ENCODE measurements at places on chromosomes 5 and 9.

- DNase-seq: no peak
Observed at GRCh38 chr9:94911211-94911610, 184.7 kb downstream of the AOPEP start.

- DNase-seq: no peak
Observed at GRCh38 chr5:162484986-162485385, 417.4 kb downstream of the GABRG2 start.

DNA sequence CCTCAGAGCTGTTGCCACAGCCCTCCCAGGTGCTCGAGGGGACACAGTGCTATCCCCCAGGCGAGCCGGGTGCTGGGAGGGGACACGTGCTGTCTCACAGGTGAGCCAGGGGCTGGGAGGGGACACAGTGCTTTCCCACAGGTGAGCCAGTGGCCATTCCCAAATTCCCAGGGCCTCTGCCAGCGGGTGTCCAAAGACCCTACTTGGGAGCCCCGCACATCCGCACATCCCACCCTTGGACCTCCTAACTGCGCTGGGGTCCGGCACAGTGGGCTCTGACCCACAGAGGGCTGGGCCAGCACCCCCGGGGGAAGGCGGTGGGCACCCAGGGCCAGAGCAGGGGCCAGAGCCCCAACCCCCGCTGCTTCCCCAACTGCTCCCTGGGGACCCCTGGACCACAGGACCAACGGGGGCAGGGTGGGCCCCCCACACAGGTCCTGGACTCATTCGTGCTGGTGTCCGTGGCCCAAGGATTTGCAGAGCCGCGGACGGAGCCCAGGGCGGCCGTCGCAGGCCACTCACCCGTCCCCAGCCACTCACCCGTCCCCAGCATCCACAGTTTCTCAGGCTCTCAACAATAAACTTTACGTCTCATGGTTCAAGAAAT lies 17.9 kb downstream of the EXD3 start:
- no peak for DNase-seq

DNA sequence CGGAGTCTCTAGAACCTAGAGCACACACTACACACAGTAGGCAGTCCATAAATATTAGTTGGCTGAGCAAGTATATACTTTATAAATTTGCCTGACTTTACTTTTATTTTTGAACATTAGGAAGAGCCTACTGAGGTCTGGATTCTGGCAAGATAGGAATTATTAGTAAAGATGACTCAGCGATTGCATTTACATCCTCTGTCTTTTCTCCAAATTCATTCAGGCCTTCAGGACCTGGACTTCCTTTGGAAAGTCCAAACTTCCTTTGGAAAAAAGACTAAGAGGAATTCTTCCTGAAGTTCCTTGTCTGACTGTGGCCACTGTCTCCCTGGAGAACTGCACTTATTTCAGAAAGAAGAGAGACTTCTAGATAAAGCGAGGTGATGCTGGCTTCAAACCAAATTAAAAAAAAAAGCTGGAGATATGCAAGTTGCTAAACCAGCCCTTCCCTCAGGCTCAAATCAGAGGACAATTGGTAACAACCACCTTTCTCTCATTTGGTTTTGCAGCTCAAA lies 251.3 kb downstream of the GAS1 start:
- DNase-seq: no peak

GRCh38 chr9:77597057-77597456 lies 51.1 kb downstream of the GNA14 start:
- DNase-seq: no peak

DNA sequence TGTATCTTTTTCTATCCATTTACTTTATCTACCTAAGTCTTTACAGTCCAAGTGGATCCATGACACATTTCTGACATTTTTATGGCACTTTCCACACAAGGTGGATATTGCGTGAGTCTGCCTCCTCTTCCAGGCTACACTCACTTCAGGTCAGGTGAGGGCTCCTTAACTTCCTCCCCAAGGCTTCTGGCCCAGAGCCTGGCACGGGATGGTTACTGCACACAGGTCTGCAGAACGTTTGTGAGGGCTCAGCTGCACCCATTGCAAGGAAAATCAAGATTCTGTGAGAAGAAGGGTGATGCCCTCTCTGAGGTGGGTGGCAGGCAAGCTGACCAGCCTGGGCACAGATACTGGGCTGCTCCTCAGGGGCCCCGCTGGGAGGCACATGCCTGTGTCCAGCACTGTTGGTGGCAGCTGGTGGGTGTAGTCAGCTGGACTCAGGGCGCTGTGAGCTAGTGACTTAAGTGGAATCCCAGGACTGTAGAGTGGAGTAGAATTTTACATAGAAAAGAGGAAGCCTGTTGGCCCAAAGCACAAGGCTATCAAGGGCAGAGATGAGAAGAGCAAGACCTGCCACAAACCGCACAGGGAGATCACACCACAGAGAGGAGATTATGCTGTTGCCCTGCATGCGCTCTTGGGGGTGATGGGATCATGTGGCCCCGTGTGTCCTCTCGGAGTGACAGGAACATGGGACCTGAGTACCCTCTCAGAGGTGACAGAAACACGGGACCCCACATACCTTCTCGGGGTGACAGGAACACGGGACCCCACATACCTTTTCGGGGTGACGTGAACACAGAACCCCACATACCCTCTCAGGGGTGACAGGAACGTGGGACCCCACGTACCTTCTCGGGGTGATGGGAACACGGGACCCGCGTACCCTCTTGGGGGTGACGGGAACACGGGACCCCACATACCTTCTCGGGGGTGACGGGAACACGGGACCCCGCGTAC lies 21.3 kb downstream of the AHRR start:
- no peak for DNase-seq

GRCh38 chr9:105887679-105888078 lies 193.3 kb downstream of the TMEM38B start:
- DNase-seq: no peak

DNA sequence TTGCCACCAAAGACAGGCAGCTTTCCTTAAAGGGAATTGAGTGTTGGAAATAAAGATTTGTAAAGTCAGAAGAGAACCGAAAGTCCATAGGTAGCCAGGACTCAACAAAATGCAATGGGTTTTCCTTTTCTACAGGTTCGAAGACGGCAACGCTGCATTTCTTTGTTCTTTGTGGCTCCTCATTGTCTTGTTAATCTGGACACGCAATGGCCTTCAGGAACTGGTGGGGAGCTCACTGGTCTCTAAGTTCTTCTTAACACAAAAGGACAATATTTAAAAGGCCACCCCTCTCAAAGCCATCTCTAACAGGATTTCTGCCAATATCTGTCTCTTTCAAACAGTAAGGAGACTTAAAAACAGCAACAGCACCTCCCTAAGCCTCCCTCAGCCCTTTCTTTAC lies 170.6 kb downstream of the RMI1 start:
- DNase-seq: no peak

GRCh38 chr5:34699155-34700077 lies 43.3 kb downstream of the RAI14 start:
- peak; percentile 72 for DNase-seq

DNA sequence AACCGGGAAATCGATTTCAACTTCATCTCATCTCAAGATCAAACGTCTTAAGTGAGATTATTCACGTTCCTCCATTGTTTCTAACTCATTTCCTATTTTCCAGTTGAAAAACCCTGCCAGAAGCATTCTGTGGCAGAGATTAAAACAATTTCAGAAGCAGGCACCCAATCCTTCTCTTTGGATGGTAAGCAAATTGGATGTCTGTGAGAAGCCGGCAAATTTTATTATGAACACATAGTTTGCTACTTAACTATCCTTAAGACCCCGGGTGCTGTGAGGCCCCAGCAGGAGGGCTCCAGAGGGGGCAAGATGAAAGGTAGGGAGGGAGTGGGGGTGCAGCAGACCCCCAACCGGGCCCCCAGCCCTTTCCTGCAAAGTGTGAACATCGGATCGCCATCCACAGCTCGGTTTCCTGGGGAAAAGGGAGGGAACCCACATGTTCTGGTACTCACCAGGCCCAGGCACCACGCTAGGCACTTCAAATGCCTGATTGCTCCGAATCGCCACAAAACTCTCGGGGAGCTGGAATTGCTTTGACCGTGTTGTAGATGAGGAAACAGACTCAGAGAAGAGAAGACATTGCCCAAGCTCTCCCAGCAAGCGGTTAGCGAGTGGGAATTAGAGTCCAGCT lies 167.1 kb upstream of the MVB12B start:
- no peak for DNase-seq

- no peak for DNase-seq
Observed at GRCh38 chr9:107330420-107330819, 47.3 kb downstream of the RAD23B start.

- peak; percentile 82 for DNase-seq
Observed at GRCh38 chr5:137141779-137142178, 357.3 kb downstream of the SPOCK1 start.

GRCh38 chr9:34419716-34420504 lies 38.5 kb downstream of the FAM219A start:
- no peak for DNase-seq

GRCh38 chr5:104184264-104184663 lies 621.7 kb upstream of the NUDT12 start:
- no peak for DNase-seq

DNA sequence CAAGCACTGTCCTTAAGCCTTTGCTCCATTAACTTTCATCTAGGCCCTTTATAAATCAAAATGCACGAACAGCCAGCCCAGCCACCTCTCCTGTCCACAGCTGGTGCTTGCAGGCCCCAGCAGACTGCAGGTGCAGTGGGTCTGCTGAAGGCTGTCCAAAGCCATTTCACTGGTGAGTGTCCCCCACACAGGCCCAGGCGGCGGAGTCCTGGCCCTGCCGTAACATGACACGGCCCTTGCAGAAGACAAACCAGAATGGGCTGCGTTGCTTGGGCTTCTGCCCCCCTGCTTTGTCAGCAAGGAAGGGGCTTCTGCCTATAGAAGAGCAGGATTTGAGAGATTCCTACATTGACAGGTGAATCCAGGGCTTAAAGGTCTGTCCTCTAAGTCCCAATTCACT lies 188.6 kb downstream of the NR3C1 start:
- DNase-seq: no peak

DNA sequence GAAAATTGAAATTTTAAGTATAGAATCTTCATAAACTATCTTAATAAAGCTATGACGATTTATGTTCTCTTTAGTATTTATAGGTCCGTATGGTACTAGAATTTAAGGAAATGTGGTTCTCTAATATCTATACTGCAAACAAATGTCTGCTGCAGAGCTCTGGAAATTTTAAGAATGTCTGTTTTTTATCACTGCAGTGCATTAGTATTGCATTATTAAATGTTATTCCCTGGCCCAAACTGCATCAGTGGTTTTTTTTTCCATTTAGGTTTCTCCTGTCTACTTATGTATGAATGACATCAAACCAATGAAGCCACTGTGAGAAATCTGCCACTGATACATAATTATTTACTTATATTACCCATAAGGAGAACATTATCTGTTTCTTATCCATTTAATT lies 211.4 kb upstream of the CD180 start:
- no peak for DNase-seq

GRCh38 chr5:16546732-16547131 lies 70.1 kb downstream of the RETREG1 start:
- DNase-seq: no peak

DNA sequence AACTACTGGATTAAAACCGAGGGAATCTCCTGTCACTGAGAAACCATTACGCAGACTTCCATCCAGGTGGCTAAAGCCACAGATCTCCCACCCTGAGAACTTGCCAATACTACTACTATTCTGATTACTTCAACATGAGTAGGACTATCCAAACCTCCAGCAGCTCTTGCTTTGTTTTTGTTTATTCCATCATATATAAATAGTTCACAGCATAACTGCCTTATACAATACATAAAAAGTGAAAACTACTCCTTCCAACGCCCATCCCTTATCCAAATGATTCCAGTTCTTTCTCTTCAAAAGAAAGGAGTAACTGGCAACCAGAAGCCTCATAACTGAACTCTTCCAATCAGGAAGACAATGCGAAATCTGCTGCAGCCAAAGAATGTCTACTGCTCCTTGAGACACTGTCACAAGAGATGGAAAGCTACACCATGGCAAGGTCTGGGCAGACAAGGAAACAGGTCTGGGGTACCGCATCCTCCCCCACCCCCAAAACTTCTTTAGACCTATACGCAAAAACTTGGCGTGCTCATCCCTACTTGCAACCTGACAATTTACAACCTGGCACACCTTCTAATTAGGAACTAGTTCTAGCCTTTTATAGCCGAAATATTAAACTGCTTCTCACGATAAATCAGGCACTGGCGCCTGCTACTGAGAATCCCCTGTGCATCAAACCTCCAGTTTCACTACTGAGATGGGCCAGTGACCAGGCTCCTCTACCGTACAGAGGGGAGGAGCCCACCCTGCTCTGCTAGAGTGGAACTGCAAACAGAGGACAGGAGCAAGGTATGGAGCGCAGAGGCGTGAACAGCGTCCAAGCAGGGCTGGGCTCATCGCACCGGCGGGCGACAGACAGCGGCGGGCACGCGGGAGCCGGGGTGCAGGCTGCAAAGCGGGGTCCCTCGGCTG lies 986 bp downstream of the PLPP1 start:
- DNase-seq: peak; percentile 25

GRCh38 chr5:156476678-156477077 lies 149.7 kb downstream of the SGCD start:
- DNase-seq: no peak

DNA sequence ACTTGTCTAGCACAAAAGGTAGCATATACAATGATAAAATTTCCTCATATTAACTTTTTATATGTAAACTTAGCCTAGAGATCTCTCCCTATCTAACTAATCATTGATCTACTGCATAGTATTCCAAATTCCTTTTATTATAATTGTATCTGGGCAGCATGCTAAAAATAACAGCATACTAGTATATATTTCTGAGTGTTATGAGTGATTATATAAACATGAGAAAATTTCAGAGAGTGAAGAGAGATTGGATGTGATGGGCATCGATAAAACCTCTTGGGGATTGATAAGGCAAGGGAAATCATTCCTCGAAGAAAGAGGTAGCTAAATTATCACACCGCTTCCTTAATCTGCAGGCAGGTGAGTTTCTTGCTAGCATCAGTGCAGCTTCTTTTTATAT lies 158.2 kb downstream of the HMHB1 start:
- DNase-seq: no peak

DNA sequence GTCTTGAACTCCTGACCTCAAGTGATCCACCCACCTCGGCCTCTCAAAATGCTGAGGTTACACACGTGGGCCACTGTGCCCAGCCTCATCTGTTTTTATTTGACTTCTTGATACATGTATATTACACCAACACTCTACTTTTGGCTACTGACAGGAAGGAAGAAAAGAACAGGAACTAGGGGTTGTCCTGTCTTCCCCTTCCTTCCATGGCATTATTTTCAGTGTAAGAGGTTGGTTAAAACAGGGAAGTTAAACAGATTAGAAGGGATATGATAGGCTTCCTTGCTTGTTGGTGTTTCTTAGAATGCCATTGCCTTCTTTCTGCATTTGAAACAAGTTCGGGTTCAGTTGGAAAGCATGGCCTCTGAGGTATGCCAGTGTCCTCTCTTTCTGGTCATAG lies 312.8 kb downstream of the NDUFS4 start:
- no peak for DNase-seq
